ENCODE measurements at places on chromosomes 1 and 21. TPM values are rescaled to one million over a fixed set of nuclear protein-coding genes. Genes with fewer than 3 reads are reported as not detected.
A peak's percentile ranks its signal among the peaks of the same experiment; 100 is the strongest.

- no peaks in the 10 kb centered on the region for H3K27me3 ChIP-seq
- DNase-seq, result no peak
- no peaks in the 10 kb centered on the region for H3K4me1 ChIP-seq
- no peaks in the 10 kb centered on the region for H3K36me3 ChIP-seq
- H3K27ac ChIP-seq, result no peak overlapping the region
These were observed 152.5 kb downstream of the NEGR1 start for GRCh38 chr1:72129869-72130268.

DNA sequence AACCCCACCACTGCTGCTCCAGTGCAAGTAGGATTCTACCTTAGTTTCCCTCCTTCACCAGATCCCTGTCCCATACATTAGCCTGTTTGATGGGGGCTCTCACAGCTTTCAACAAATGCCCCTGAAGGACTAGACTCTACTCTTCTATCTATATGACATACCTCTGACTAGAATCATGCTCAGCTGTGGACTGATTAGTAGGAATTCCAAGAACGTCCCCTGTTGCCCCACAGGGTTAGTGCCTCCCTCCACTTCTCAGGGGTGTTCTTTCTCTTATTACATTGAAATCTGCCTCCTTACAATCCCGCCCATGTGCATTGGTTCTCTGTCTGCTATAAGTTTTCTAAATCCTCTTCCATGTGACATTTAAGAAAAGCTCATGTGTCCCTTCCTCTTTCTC lies 375.9 kb upstream of the DUSP10 start:
- no peaks in the 10 kb centered on the region for H3K36me3 ChIP-seq
- no peak overlapping the region for H3K27ac ChIP-seq
- no peak overlapping the region for H3K4me3 ChIP-seq
- H3K27me3 ChIP-seq, result no peaks in the 10 kb centered on the region
- H3K4me1 ChIP-seq, result no peaks in the 10 kb centered on the region

DNA sequence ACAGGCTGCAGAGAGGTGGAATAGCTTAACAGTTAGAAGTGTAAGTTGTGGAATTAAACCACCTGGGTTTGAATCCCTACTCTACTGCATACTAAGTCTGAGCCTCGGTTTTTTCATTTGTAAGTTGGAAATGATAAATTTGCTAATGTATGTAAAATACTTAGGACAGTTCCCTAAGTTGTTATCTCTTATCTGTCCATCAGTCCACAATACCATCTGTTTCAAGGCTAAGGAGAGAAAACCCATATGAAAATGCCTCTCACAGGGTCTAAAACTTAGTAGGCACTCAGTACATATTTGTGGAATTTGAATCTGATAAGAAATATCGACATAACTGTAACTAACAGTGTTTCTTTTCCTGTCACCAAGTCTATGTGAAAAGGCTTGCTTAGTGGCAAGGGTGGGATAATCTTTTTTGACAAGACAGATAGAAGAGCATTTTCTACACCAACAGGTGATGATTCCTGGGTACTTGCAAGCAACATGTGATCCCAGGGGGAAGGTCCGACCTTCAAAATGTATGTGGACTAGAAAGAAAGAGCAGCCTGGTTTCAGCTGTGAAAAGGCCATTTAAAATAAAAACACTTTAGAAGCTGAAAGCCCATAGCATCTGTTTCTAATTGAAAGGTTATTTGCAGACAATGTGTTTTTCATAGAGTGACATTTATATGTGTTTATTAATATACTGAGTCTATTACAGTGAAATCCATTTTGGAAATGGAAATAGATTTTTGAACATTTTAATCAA lies 202.9 kb downstream of the HHAT start:
- H3K4me1 ChIP-seq, result peaks cover 27% of the 10 kb centered on the region
- H3K27me3 ChIP-seq, result no peaks in the 10 kb centered on the region
- H3K27ac ChIP-seq, result peak overlapping the region; percentile 40
- H3K36me3 ChIP-seq, result no peaks in the 10 kb centered on the region
- no peak for DNase-seq
- H3K4me3 ChIP-seq, result no peak overlapping the region

GRCh38 chr1:23909412-23909811 lies 3.8 kb downstream of the CNR2 start:
- H3K4me3 ChIP-seq, result no peak overlapping the region
- no peak overlapping the region for H3K27ac ChIP-seq
- H3K4me1 ChIP-seq, result no peaks in the 10 kb centered on the region
- no peak for DNase-seq
- H3K36me3 ChIP-seq, result no peaks in the 10 kb centered on the region

- H3K4me3 ChIP-seq, result no peak overlapping the region
- no peak overlapping the region for H3K27ac ChIP-seq
- DNase-seq, result no peak
- no peaks in the 10 kb centered on the region for H3K36me3 ChIP-seq
These were observed 82.2 kb upstream of the HMGB4 start for GRCh38 chr1:33781652-33782051.

DNA sequence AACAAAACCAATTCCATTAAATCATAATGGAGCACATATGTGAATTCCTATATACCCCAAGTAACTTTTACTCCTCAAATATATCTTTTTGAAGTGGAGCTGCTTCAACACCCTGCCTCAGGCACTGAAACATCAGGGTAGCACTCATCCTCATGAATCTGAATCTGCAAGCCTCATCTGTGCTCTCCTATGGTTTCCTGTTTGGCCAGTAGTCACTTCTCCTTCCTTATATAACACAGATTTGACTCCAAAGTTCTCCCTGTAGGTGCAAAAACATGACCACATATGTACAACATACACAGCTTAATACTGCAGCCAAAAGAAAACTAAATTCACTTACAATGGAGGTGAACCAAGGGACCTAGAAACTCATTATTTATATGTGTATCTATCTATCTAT lies 7.2 kb downstream of the TRIT1 start:
- no peaks in the 10 kb centered on the region for H3K27me3 ChIP-seq
- no peak overlapping the region for H3K27ac ChIP-seq
- H3K36me3 ChIP-seq, result no peaks in the 10 kb centered on the region
- H3K4me3 ChIP-seq, result no peak overlapping the region
- no peak for DNase-seq

The TGFB2 gene
- total RNA-seq, result 107 TPM

The LENEP gene
- total RNA-seq, result not detected

The AQP10 gene
- total RNA-seq, result 4.8 TPM

The CATSPERE gene
- total RNA-seq, result 1.4 TPM

The FNDC10 gene
- total RNA-seq, result 46.5 TPM

The CHIA gene
- total RNA-seq, result not detected

The MYOG gene
- 0.18 TPM for total RNA-seq

Data from cardiac muscle cell (in vitro differentiated cells and primary cell).